ENCODE measurements at places on chromosomes 7 and 10. TPM values are rescaled to one million over a fixed set of nuclear protein-coding genes. Genes with fewer than 3 reads are reported as not detected.

RAMP3 gene
- 7.2 TPM for total RNA-seq

CYP26C1 gene
- not detected for total RNA-seq

SVOPL gene
- total RNA-seq = 0.62 TPM

CLCN1 gene
- not detected for total RNA-seq

FAM241B gene
- 4.2 TPM for total RNA-seq

PUS7 gene
- 7.5 TPM for total RNA-seq

SLC13A1 gene
- 0.32 TPM for total RNA-seq

CYP2W1 gene
- total RNA-seq = 2.7 TPM

FAM25C gene
- total RNA-seq = not detected

TRIM24 gene
- 14.5 TPM for total RNA-seq

TUBAL3 gene
- 39.6 TPM for total RNA-seq

NPY4R gene
- total RNA-seq = 9.3 TPM

TCAF1 gene
- total RNA-seq = 44.9 TPM

BRAF gene
- total RNA-seq = 24.7 TPM

ADIRF gene
- 91.2 TPM for total RNA-seq

TMEM176B gene
- 154 TPM for total RNA-seq

SPDYE2 gene
- not detected for total RNA-seq

ITPRID1 gene
- total RNA-seq = 0.91 TPM

C10orf53 gene
- not detected for total RNA-seq

GATAD1 gene
- total RNA-seq = 28.8 TPM

ASAH2 gene
- 5.0 TPM for total RNA-seq

SEM1 gene
- total RNA-seq = 46.3 TPM

HOXA11 gene
- total RNA-seq = 2.9 TPM

SYPL1 gene
- 94.0 TPM for total RNA-seq

UNCX gene
- not detected for total RNA-seq

KNDC1 gene
- 0.32 TPM for total RNA-seq

PSD gene
- total RNA-seq = 4.2 TPM

HHEX gene
- total RNA-seq = 7.1 TPM

NT5C2 gene
- 59.6 TPM for total RNA-seq

CFAP46 gene
- 0.13 TPM for total RNA-seq

ODAD2 gene
- not detected for total RNA-seq

NRCAM gene
- 1.1 TPM for total RNA-seq

KCNMA1 gene
- 23.2 TPM for total RNA-seq

NME8 gene
- total RNA-seq = not detected

OR2A42 gene
- not detected for total RNA-seq

ZNF365 gene
- total RNA-seq = not detected

HOXA2 gene
- 2.4 TPM for total RNA-seq

PRKAG2 gene
- 36.3 TPM for total RNA-seq

GIMAP2 gene
- total RNA-seq = 6.5 TPM

ATXN7L1 gene
- total RNA-seq = 15.1 TPM

CYP3A7 gene
- total RNA-seq = not detected

MINDY4 gene
- total RNA-seq = 4.2 TPM

SDK1 gene
- total RNA-seq = 1.3 TPM

All from colonic mucosa (tissue), 4 donors.